ENCODE measurements at places on chromosomes 12 and 14.

DNA sequence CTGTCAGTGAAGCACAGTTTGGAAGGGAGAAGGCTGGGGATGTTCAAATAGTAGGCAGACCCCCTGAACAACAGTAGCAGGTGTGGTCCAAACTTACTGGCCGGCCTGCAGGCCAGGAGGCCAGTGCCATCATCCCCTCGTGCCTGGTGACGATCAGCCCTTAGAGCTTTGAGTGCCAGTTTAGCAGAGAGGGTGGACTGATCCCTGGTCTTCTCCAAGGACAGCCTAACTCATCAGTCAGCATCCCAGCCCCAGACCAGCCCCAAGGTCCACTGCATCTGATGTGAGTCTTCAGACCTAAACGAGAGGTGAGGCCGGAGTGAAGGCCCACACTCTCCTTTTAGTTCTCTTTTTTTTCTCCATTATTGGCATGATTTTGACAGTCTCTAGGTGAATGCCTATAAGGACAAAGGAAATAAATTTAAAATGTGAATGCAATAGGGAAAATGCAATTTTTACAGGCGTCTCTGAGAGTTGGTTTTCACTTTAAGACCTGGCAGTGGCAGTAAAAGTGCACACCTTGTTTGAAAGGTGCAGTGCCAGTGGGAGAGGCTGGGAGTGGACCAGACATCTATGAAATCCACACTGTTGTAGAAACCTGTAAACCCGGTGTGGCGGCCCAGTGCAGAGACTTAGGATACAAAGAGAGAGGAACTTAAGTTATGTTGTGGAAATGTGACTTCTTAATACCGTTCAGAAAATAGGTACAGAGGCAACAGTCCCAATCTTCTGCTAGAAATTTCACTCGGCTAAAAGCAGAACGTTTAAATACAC, 311.2 kb downstream of the CACNA1C start:
- no peak for DNase-seq

DNA sequence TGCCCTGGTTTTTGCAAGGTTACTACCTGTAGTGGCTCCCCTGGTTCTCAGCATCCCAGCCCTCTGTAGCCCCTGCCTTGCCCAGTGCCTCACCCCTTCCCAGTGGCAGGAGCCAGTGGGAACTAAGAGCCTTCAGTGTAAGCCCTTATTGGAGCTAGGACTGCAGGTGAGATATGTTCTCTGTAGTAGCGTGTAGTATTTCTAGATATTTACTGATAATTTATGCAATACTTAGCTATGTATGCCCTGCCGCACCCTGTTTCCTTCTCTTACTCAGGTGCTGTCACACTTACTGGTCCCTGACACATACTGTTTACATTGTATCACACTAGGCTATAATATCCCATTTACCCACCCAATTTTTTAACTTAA, 3.6 kb downstream of the BMAL2 start:
- no peak for DNase-seq

GRCh38 chr14:55454264-55455002, 14.0 kb upstream of the TBPL2 start:
- DNase-seq: no peak

DNA sequence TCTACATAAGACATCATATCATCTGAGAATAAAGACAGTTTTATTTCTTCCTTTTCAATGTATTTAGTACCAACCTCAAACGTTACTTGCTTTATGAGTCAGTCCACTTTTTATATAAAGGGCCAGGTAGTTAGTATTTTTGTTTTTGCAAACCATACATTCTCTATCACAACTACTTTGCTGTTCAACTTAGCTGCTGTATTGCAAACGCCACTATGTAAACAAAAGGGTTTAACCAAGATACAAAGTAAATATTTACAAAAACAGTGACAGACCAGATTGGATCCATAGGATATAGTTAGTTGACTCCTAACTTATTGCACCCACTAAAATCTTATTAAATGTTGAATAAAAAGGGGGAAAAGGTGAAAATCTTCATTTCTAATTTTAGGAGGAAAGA, 87.7 kb upstream of the FOXG1 start:
- DNase-seq: no peak

DNA sequence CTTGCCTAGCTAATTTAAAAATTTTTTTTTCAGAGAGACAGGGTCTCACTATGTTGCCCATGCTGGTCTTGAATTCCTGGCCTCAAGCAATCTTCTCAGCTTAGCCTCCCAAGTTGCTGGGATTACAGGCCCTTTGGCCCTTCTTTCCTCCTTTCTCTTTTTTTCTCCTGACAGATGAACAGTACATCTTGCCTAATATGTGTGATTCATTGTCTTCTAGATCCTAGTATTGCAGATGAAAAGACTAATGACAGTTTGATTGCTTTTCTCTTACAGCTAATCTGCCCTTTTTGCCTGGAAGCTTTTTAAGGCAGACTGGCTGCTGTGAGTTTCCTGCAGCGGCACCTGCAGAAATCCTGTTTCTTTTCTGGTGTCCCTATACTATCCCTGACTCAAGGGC, 12.0 kb downstream of the DEPDC4 start:
- no peak for DNase-seq

DNA sequence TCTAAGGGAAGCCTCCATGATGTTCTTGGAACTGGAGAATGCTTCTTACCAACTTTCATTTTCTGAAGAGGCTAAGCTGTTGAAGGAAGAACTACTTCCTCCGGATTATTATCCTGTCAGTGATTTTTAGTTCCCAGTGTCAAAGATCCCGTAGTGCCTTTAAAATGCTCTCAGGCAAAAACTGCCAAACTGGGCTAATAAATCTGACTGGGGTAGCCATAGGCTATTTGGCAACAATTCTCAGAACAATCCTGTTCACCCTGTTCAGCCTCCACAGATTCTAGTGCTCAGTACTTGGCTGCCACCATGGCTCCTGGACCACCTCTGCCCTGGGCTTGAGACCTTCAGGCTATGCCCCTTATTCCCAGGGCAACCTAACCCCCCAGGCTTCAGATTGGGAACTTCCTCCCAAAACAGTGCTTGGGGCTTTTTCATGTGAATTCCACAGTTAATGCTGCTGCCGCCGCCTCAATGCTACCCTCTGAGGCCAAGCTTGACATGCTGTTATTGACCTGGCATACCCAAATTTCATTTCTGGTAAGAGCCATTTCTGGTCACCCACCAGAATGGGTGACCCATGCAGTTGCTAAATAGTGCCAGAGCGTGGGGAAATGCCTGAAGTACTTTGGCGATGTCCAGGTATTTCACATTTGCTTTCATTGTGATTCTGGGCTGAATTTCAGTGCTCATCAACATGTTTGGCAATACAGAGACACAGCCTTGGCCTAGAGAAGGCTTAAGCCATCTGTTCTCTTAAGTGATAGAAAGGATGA, 110.0 kb upstream of the ARHGAP5 start:
- no peak for DNase-seq

All from activated CD4-positive, CD25-positive, alpha-beta regulatory T cell (primary cell).